Right renal cortex interstitium (tissue), 3 donors: ENCODE measurements at places on chromosomes 7 and 10.

DNA sequence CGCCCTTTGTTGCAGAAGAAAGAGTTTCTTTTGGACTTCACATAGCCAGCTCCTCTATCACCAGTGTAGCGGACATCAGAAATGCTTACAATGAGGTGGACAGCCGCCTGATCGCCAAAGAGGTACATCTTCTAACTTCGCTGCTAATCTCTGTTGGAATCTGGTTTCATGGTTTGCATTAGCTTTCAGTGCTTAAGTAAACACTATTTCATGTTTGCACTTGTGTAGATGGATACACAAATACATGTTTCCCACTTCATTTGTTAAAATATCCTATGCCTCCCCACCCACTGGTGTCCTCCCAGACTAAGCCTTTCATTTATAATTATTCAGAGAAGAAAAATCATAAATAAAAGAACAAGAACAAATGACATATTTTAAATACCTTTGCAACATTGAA, 103.9 kb downstream of the WDFY4 start:
- DNase-seq, result no peak

DNA sequence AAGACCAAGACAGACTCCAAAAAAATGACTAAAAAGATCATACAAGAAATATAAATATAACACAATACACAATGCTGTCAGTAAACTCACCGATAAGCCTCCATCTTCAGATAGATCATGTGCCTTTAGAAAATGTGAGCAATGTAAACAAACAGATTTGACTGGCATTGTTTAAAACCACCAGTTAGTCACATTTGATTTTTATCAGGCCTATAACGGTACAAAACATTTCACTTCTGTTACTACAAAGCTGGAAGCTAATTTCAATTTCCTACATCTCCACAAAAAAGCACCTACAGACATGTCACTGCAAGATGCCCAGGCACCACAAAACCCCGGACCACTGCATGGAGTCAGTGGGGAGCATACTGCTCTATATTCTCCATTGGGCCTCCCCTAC, 18.9 kb downstream of the SGMS1 start:
- no peak for DNase-seq

DNA sequence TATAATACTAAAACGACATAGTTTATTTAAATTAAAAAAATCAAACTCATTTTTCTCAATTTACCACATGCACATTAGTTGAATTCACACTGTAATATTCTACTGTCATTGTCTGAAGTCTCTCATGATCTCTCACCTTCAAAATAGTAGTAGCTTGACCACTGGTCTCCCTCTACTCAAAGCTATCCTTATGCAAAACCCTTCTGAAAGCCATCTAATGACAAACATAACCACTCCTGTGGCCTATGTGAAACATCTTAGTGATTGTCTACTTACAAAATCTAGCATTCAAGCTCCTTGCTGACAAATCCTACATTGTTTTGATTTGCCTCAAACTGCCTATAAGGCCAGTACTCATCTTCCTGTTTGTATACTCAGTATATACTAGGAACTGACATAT, 606.0 kb upstream of the GHITM start:
- no peak for DNase-seq

- no peak for DNase-seq
These were observed 18.6 kb downstream of the ALDH18A1 start for GRCh38 chr10:95637911-95638310.

DNA sequence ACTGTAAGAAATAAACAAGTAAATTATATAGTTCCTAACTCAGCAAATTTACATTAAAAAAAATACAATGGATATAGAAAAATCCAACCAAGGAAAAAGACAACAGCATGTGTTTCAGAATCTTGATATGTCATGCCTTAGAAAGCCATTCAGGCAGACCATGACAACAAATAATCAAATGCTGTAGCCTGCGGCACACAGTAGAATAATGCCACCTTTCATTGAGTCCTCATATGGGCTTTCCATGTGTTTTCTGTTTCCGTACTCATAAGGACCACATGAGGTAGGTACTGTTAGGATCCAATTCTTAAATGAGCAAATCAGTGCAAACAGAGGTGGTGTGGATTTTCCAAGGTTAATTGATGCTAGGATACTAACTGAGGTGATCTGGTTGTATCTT, 138.6 kb downstream of the CUBN start:
- no peak for DNase-seq

GRCh38 chr10:128487517-128487916, 361.3 kb upstream of the MKI67 start:
- no peak for DNase-seq

DNA sequence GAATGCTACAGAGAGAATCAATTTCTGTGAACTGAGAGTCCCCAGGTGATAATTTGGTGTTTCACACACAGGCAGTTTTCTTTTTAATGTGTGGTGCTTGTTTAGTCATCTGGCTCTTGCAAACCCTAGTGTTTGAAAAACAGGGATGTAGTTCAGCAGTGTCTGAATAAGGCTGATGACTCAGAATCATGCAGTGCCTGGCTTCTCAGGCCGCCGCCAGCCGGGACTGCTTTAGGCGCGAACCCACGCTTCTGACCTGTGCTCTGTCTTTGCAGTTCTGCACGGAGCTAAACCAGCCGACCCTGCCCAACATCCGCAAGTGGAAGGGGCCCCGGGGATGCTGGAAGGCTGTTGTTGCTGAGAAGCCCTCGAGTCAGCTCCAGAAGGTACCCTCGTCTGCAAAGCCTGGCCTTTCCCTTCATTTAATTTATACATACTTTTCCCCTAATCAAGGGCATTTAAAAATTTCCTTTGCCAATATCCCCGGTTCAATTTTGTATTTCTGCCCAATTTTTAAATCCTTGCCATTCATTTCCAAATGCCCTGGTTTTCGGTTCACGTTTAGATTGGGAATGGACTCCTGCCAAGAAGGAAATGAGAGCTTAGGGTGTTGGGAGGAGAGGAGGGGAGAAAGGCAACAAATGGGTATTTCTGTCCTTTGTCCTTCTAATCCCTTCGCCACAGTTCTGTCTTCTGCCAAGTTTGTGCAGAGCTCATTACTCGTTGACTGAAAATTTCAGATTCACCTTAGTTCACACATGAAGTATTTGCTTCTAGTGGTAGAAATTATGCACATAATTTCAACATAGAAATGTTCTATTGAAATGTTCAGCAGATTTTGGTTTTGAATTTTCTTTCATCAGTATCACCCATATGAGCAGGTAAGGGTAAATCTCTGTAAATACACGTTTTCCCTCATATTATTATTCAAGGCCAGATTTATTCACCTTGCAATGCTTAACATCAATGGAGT, 108.5 kb upstream of the ANLN start:
- DNase-seq, result no peak

GRCh38 chr10:1169186-1169885, 113.2 kb downstream of the WDR37 start:
- DNase-seq, result no peak

GRCh38 chr10:86262688-86263181, 103.9 kb downstream of the GRID1 start:
- DNase-seq, result no peak

DNA sequence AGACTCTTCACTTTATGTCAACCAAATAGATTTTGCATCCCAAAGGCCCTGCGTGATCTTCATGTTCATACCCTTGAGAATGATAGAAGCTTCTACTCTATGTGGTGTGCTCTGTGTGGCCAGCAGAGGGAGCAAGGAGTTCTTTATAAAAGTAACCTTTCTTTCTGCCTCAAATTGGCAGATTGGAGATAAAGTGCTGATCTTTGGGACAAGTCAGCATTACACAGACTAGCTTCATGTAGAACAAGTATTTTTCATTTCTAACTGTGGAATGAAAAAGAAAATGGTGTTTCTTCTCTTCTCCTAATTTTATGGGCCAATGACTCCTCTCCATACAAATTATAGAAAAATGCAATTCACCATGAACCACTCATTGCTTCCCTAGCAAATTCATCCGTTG, 1214.1 kb downstream of the SORCS1 start:
- no peak for DNase-seq

- no peak for DNase-seq
These were observed 628.5 kb upstream of the CELF2 start for GRCh38 chr10:10389182-10389581.
